ENCODE measurements at places on chromosomes 4 and X. TPM values are rescaled to one million over a fixed set of nuclear protein-coding genes. Genes with fewer than 3 reads are reported as not detected.

GRCh38 chrX:31233941-31234496 is 162.2 kb upstream of the FTHL17 start:
- no peak for DNase-seq

- DNase-seq, result no peak
These were observed 159.4 kb upstream of the GPC4 start for GRCh38 chrX:133574716-133575115.

DNA sequence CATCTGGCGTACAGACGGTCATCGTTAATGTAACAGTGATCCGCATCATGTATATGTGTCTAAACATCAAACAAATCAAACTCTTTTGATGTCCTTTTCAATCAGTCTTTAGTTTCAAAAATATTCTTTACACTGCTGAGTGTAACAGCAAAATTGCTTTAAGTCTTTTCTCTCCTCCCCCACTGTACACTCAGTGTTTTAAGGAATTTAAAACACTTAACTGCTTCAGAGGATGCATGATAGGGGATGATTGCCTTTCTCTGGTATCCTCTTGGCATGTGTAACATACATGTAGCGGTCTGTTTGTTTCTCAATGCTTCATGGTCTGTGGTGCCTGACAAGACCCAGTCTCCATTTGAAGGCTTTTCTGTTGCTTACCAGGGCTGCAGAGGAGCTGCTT is 41.6 kb downstream of the LIMCH1 start:
- no peak for DNase-seq

DNA sequence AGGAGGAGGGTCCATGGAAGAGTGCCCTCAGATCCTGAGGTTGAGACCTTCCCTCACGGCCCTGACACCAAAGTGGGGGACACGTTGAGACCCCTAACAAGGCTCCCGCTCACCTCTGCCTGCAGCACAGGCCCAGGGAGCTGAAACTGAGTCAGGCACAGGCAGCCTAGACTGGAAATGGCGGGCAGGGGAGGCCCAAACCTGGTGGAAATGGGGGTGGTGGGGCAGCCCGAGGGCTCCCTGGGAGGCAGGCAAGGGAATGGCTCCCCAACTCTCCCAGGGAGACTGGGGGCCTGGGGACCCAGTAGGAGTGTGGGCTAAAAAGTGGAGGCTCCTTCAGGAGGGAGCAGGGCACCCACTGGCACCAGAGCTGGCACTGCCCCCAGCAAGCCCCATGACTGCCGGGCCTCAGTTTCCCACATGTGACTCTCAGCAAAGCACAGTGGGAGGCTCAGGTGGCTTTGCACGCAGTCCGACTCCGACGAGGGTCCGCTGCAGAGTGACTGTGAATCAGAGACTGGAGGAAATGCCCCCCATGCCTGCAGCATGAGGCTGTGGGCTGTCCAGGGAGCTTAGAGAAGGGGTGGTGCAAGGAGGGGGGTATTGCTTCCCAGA is 5.9 kb downstream of the NKX1-1 start:
- DNase-seq, result no peak

GRCh38 chrX:7318661-7319060 is 170.7 kb upstream of the PUDP start:
- DNase-seq, result no peak

TMSB15A gene
- total RNA-seq, result not detected

GAGE12J gene
- not detected for total RNA-seq

DNA sequence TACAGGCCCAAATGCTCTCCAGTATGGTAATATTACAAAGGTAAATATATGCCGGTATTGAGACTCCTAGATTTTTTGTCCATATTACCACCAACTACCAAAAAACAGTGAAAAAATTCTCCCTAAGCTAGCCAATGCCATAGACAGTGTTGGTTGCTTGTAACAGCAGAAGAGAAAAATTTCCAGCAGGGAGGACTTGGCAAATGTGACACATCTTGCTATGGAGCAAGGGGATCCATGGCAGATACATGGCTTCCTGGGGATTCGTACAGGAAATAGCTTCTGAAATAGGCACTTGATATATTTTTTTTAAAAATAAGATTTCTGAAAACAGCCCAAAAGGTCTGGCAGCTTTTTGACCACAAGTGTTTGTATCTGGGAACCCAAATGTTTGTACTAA is 14.6 kb downstream of the SLITRK4 start:
- no peak for DNase-seq

GRCh38 chr4:104447294-104447693 is 47.4 kb downstream of the CXXC4 start:
- DNase-seq, result no peak

Data from naive thymus-derived CD8-positive, alpha-beta T cell (primary cell).